ENCODE measurements at places on chromosomes 2 and 18. TPM values are rescaled to one million over a fixed set of nuclear protein-coding genes. Genes with fewer than 3 reads are reported as not detected.
A peak's percentile ranks its signal among the peaks of the same experiment; 100 is the strongest.

GRCh38 chr2:65361623-65362022 is 70.8 kb downstream of the SPRED2 start:
- no peaks in the 10 kb centered on the region for H3K36me3 ChIP-seq
- H3K27ac ChIP-seq = peak overlapping the region; percentile 21
- H3K4me3 ChIP-seq = no peak overlapping the region
- no peak for DNase-seq

GRCh38 chr18:49169037-49169521 is 218.3 kb upstream of the SMAD7 start:
- no peak overlapping the region for H3K27ac ChIP-seq
- no peaks in the 10 kb centered on the region for H3K27me3 ChIP-seq

Gene CIB4
- total RNA-seq = not detected

DNA sequence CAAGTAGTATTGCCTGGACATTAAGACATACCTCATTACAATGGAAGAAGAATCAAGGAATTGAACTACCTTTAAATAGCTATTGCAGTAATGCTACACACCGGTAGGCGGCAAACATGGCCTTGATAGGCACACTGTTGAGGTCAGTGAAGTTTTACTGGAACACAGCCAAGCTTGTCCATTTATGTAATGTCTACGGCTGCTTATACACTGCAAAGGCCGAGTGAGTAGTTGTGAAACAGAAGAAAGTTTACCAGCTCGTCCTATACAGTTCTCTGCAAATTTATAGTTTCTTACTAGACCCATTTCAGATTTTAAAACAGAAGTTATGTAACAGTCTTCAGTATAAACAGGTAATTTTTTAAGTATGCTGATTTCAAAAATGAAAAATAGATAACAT is 38.8 kb downstream of the PPP4R1 start:
- no peak overlapping the region for H3K4me3 ChIP-seq
- peak; percentile 46 for DNase-seq
- peaks cover 19% of the 10 kb centered on the region for H3K36me3 ChIP-seq
- H3K27me3 ChIP-seq = no peaks in the 10 kb centered on the region
- H3K27ac ChIP-seq = no peak overlapping the region

Gene GCG
- total RNA-seq = not detected

GRCh38 chr2:143121079-143121478 is 8.1 kb upstream of the ARHGAP15 start:
- H3K27me3 ChIP-seq = no peaks in the 10 kb centered on the region
- DNase-seq = no peak
- peak overlapping the region; percentile 38 for H3K27ac ChIP-seq
- H3K36me3 ChIP-seq = peaks cover 14% of the 10 kb centered on the region
- H3K4me1 ChIP-seq = peaks cover 10% of the 10 kb centered on the region
- no peak overlapping the region for H3K4me3 ChIP-seq

DNA sequence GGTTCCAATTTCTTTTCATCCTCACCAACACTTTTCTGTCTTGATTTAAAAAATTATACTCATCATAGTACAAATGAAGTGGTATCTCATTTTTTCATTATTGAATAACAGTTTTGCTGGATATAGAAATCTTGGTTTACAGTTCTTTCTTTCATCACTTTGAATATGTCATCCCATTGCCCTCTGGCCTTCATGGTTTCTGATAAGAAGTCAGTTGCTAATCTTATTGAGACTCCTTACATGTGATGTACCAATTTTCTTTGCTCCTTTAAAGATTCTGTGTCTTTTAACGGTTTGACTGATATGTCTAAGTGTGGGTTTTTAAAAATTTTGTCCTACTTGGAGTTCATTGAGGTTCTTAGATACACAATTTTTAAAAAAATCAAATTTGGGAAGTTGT is 35.0 kb downstream of the SLC3A1 start:
- H3K27ac ChIP-seq = no peak overlapping the region
- peaks cover 44% of the 10 kb centered on the region for H3K36me3 ChIP-seq
- no peak for DNase-seq
- no peaks in the 10 kb centered on the region for H3K27me3 ChIP-seq

- no peak overlapping the region for H3K4me3 ChIP-seq
- H3K4me1 ChIP-seq = peaks cover 17% of the 10 kb centered on the region
These were observed 19.5 kb upstream of the HES6 start for GRCh38 chr2:238259061-238260020.

GRCh38 chr2:206442474-206442832 is 879 bp upstream of the ADAM23 start:
- H3K27ac ChIP-seq = no peak overlapping the region
- H3K27me3 ChIP-seq = peaks cover 78% of the 10 kb centered on the region
- peaks cover 15% of the 10 kb centered on the region for H3K4me1 ChIP-seq
